ENCODE measurements at places on chromosomes 12 and 14.

GRCh38 chr14:95141684-95142083, 15.6 kb downstream of the DICER1 start:
- no peak for DNase-seq

GRCh38 chr12:56839915-56840325, 76.8 kb downstream of the HSD17B6 start:
- DNase-seq = no peak

DNA sequence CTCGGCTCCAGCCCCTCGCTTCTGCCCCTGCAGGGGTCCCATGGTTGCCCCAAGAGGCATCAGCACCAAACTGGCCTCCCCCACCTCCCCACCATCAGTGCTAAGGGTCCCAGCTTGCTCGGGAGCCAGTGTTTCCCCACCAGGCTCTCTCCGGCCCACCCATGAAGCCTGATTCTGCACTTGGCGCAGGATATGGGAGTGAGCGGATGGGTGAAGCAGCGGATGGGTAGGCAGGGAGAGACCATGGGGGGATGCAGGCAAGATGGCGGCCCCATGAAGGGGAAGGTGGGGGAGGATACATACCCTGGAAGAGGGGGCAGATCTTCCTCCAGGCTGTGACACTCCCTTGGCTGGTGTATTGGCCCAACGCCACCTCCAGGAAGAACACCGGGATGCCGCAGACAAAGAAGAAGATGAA, 9.7 kb downstream of the SLC6A12 start:
- no peak for DNase-seq

GRCh38 chr12:30962047-30962446, 35.5 kb downstream of the TSPAN11 start:
- no peak for DNase-seq

Measured in stimulated activated CD8-positive, alpha-beta memory T cell treated with anti-CD3 and anti-CD28 coated beads, Interleukin-15, amount 100 ng/mL, for 24 hours (primary cell).